ENCODE measurements at places on chromosomes 16 and 17.

GRCh38 chr16:68446681-68447652 is 1.3 kb downstream of the SMPD3 start:
- no peak for DNase-seq

GRCh38 chr17:21132428-21132827 is 5.7 kb downstream of the DHRS7B start:
- no peak for DNase-seq

DNA sequence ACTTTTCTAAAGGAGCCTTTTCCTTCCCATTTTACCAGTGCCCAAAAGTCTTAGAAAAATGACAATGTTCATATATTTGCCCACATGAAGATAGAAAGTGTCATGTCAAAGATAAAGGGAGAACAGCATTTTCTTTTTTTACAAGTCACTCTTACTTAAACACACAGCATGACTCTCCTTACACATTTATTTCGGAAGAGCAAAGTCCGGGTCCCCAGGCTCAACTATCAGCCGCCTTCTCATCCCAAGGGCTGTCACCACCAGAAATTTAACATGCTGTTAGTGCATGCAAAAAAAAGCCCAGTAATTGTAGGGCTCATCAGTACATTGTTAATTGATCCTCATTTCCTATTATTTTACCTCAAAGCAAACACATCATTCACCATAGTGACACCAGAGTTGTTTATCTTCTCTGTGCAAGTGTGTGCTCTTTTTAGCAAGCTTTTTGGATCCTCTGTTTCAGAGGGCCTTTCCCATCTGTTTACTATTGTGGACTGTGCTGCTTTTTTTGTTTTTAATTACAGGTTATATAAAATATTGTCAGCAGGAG is 560.3 kb downstream of the WWOX start:
- DNase-seq: no peak

DNA sequence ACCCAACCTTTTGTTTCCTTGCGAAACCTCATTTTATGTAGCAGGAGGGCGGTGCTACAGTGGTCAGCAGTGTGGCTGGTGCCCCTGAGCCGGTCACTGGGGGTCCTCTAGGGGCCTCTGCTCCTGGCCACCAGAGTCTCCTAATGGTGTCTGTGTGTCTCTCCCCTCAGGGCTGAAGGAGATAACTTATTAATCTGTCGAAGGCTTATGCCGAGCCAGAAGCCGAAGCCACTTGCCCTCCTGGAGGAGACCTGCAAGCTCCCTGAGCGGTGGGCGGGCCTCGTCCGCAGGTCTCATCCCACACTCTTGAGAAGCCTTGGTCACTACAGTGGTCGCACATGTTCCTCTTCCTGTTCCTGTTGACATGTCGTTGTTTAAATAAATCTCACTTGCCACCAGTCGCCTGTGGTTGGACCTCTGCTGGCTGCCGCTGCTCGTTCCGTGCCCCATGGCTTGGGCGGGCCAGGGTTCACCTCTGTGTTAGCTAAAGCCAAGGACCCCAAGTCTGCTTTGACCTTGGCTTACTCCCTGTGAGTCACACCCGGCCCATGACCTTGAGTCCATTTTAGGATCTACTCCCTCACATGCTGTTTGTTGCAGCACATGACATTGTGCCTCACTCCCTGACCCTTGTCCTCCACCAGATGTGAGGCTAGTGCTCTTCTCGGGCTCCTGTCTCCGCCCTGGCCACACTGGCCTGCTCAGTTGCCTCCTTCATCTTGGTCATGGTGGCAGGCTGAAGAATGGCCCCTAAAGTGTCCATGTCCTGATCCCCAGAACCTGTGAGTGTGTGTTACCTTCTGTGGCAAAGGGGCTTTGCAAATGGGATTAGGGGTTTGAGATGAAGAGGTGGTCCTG is 38.7 kb upstream of the AQP8 start:
- peak; percentile 19 for DNase-seq

GRCh38 chr16:84766978-84767773 is 52.6 kb upstream of the CRISPLD2 start:
- DNase-seq: peak; percentile 36

DNA sequence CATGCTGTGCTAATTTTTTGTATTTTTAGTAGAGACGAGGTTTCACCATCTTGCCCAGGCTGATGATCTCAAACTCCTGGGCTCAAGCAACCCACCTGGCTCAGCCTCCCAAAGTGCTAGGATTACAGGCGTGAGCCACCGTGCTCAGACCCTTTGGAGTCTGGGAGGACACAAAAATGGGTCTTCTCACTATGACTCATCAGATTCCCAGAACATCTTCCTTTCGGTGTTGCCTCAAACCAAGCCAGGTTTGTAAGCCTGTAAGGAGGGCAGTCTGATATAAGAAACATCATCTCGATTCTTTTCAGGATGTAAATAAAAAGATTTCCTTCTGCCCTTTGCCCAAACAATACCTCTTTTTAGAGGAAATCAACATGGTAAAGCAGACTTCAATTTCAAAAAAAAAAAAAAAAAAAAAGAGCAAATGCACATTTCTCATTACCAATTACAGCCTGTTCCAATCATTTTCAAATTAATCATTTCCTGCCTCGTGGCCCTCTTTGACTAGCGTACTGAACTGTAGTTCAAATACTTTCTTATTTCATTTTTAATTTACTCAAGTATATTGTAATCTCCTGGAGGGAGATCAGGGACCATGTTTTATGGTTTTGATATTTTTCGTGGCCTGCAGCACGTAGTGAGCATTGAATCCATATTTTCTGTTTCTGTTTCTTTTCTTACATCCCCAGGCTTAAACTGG is 409.6 kb downstream of the GRIN2A start:
- DNase-seq: no peak

DNA sequence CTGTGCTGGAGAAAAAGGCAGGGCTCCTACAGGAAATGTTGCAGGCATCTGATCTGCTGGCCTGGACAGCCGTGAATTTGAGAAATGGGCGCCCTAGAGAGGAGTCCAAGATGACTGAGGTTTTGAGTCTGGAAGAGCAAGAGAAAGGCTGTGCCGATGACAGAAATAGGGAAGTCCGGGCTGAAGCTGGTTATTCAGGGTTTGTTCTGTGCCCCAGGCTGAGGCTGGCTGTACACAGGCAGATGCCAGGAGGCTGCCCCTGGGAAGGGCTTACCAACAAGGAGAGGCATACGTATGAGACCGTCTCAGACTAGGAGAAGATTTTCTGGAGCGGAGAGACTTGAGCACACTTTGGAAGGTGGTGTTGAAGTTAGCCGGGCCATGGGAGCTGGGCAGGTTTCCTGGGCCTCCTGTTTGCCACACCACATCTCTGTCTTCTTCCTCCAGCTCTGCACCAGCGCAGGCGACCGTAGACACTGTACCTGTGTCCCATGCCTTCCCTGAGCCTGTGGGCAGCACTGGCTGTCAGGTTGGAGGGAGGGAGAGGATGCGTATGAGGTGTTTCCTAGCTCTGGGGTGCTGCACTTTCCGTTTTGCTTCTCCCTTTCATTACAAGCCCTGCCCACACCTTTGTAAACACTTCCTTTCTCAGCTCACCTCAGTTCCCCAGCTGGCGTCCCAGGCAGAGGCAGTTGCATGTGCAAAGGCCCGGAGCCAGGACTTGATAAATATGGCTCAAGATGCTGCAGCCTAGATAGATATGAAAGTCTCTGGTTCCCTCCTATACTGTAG is 80.8 kb downstream of the SPECC1 start:
- no peak for DNase-seq

GRCh38 chr17:8244768-8245167 is 3.1 kb downstream of the CTC1 start:
- DNase-seq: no peak
